Stimulated activated CD4-positive, alpha-beta T cell treated with anti-CD3 and anti-CD28 coated beads, Interleukin-1b, Interleukin-23, amount 100 ng/mL, for 48 hours (primary cell): ENCODE measurements at places on chromosomes 4 and X.
A peak's percentile ranks its signal among the peaks of the same experiment; 100 is the strongest.

GRCh38 chrX:78331708-78332107 is 4.3 kb upstream of the CYSLTR1 start:
- DNase-seq = no peak

DNA sequence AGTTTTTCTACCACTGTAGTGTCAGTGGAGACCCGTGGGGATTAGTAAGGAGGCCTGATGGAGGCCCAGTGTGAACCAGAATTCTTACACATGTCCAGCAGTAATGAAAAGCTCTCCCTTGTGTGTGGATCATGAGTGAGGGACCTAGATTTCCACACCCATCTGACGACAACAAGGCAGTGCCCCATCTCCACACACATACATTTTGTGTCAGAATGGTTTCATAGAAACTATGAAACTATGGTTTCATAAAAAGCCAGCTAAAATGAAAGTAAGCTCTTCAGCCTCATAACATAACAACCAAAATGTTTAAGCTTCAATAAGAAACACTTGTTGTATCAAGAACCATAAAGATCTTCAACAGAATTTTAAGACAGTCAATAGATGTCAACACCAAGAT is 884.5 kb upstream of the ADGRL3 start:
- DNase-seq = no peak

DNA sequence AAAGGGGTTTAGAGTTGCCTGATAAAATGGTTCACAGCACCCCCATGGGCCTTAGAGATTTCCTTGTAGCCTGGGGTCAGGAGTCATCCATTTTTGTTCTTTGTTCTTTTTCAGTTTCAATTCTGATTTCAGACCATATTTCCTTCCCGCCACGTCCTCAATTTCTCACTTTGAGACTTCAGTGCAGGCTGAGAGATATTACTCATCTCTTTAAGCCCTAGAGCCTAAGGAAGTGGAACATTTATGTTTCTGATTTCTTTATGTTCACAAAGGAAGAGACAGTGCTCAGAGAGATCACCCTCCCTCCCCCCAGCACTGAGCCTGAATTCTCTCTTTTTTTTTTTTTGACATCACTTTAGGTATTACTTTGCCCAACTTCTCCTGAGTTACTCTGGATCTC is 56.3 kb downstream of the MSN start:
- DNase-seq = peak; percentile 50

GRCh38 chr4:43066415-43066814 is 173.9 kb downstream of the GRXCR1 start:
- no peak for DNase-seq

DNA sequence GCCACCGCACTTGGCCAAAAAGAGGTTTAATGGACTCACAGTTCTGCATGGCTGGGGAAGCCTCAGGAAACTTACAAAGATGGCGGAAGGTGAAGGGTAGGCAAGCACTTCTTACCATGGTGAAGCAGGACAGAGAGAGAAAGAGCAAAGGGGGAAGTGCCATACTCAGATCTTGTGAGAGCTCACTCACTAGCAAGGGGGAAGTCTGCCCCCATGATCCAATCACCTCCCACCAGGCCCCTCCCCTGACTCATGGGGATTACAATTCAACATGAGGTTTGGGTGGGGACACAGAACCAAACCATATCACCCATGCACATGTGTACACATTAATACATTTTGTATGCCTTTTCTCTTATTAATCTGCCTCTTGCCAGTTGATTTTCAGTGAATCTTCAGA is 77.2 kb upstream of the HSD17B10 start:
- DNase-seq = no peak

DNA sequence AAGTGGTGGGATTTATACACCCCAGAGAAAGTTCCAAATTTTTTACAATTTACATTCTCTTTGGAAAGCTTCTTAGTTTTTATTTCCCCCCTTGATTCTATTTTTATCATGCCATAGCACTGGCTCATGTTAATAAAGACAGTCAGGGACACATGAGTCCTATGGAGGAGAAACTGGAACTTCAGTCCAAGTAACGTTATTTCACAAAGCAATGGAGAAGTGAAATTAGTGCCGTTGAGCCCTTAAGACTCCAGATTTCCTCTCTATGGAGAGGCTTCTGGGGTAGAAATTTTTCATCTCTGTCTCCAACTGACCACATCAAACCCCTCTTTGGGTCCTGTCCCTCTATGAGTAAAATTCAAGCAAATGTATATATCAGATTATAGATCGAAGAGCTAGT is 12.8 kb upstream of the TASL start:
- DNase-seq = no peak

- DNase-seq = no peak
Observed at GRCh38 chrX:19627081-19627480, 111.8 kb upstream of the MAP3K15 start.

- DNase-seq = no peak
Observed at GRCh38 chrX:152647978-152648377, 10.3 kb downstream of the GABRQ start.

DNA sequence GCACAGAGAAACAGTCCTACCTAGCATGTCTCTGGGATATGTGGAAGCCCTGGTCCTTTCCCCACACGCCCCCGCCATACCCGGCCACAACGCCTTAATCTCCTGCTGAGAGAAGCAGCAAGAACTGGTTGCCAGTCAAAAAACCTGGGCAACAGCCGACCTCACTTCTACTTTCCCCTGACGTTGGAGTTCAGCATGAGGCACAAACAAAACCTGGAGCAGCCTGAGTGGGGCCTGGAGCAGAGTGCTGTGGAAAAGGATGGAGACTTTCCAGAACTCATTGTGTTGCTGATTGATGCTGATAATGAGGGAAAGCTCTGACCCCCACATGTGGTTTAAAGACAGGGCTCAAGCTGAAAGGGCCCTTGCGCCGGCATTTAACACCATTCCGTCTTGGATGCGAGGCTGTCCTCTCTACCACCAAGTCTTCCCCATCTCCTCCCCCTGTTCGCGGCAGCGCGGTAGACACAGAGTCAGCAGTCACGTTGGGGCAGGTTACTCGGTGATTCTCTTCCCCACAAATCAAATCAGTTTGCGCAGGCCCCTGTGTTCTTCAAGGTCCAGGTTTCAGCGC is 666 bp downstream of the CCDC158 start:
- no peak for DNase-seq

- no peak for DNase-seq
Observed at GRCh38 chrX:118189000-118189399, 72.4 kb upstream of the KLHL13 start.

GRCh38 chrX:23811108-23811651 is 28.2 kb downstream of the SAT1 start:
- no peak for DNase-seq

DNA sequence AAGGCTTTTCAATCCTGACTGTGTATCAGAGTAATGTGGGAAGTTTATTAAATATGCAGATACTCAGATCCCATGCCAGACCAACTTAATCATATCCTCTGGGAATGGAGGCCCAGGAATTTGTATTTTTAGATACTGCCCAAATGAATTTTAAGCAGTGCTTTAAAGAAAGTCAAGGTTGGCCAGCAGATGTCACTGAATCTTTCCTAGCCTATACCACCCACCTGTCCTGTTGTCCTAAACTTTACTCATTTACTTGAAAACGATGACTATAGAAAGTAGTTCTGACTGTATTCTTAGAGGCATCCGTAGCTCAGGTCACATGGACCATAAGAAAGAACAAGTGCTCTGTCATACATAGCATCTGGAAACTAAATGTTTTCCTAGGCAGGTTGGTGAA is 79.9 kb downstream of the AMOT start:
- DNase-seq = no peak

GRCh38 chr4:123748806-123749205 is 352.2 kb downstream of the SPRY1 start:
- no peak for DNase-seq

DNA sequence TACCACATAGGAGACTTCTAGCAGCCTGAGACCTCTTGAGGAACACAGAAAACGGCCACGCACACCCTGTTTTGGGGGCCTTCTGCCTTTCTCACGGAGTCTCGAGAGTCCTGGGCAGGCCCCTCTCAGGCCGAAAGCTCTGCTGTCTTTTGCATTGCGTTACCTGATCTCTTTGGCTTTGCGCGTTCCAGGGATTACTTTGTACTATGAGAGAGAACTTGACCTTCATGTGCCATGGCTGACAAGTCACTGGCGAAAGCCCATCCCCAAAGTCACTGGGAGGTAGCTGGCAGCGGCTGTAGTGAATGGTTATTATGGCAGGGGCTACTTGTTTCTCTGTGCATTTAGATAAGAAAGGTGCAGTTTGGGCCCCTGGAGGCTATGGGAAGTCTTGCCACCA is 8.0 kb upstream of the NAT8L start:
- no peak for DNase-seq

DNA sequence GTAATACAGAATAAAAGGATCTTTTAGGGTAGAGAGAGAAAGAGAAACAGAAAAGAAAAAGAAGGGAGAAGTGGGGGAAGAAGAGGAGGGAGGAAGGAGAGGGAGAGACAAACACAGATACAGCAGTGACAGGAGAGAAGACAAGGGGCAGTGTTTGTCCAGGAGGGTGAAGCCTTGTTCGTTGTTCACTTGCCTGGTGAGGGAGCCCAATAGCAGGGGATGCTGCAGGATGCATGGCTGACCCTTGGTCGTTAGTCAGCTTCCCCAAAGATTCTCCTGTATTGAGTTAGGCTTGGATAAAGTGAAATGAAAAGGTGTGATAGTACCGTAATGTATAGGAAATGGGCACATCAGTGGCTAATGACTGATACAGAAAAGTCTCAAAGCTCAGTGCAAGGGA is 403.7 kb downstream of the IL15 start:
- no peak for DNase-seq

DNA sequence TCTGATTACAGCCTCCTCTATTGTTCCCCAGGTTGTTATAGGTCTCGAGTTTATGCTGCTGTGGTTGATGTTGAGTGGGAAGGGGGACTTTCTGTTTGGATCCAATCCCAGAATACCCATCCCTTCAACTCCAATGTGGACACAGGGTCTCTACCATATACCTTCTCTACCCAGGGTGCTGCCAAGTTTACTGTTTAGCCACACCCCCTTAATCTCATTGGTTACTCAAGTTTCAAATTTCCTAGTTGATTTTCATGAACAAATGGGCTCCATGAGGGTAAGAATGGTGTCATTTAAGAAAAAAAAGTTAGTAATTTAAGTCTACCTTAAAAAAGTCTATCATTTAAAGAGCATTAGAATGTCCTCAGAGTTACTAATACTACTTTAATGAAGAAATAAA is 3.6 kb upstream of the SPP1 start:
- DNase-seq = no peak

- DNase-seq = no peak
Observed at GRCh38 chr4:119480331-119480730, 148.3 kb downstream of the PDE5A start.

DNA sequence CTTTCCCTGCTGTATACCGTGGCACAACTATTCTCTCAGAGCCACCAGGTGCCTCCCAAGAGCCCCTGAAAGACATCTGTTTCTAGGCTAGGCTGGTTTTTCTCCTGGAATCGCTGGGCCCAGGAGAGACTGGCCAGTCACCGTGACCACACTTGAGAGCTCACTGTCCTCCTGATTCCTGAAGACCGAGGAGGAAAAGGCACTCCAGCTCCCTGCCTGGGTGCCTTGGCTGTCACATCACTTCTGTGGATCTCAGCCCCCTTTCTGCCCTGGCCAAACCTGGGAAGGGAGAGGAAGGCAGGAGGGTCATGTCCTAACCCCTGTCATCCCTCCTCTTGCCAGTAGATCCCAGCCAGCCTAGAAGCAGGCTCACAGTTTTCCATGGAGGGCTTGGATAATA is 54.7 kb upstream of the LAS1L start:
- no peak for DNase-seq

GRCh38 chr4:77826275-77826674 is 7.1 kb upstream of the CNOT6L start:
- no peak for DNase-seq

- DNase-seq = no peak
Observed at GRCh38 chr4:56289934-56290333, 97.4 kb downstream of the AASDH start.

DNA sequence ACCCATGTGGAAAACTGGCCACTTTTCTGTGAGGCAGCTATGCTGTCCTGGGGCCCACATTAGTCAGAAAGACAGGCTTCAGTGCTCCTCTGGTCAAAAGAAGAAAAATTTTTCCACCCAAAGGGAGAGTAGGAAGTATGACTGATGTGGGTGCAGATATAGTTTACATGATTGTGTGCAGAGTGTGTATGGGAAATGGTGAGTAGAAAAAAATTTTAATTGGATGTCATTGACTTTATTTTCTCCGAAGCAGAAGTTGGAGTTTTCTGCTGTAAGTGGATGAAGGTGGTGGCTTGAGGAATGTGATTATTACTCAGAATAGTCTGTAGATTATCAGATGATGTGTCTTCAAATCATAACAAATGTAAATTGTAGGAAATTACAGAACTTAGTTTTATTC is 241.5 kb upstream of the IGFBP7 start:
- no peak for DNase-seq
